ENCODE measurements at places on chromosomes 12 and 14. TPM values are rescaled to one million over a fixed set of nuclear protein-coding genes. Genes with fewer than 3 reads are reported as not detected.

- no peak for DNase-seq
Observed at GRCh38 chr12:132396657-132397056, 67.3 kb upstream of the GALNT9 start.

The SRSF9 gene
- 148 TPM for polyA plus RNA-seq

DNA sequence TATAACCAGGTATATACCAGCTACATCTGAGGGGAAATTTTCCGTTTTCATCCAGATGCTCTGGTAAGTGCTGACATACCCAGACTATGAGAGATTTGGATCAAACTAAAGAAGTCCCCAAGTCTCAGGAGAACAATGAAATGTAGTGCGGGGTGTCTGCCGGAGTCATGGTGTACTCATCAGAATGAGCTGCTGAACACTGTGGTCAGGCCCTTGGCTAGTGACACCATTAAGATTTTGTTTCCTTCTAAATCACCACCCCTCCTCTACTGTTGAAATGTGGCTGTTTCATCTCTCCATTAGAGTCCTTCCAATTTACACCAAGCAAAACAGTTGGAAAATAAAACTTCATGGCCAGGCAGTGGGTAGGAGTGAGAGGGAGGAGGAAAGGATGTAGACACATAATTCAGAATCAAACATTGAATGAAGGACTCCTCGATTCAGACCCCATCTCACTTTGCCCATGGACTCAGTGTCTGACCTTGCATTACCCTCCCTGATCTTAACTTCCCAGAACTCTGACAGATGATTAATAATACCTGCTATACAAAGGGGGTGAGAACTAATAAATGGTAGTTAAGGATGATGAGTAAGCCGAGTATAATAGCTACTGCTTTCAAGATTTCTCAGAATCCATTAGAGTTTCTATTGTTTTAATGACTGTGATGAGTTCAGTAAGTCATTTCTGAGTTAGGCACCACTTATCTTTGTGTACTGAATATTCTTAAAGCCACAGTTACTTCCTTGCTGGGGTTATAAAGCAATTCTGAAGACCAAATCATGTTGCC is 127.4 kb downstream of the CRADD start:
- DNase-seq: no peak

The P2RX7 gene
- polyA plus RNA-seq: 0.38 TPM

The ZNF268 gene
- polyA plus RNA-seq: 6.3 TPM

DNA sequence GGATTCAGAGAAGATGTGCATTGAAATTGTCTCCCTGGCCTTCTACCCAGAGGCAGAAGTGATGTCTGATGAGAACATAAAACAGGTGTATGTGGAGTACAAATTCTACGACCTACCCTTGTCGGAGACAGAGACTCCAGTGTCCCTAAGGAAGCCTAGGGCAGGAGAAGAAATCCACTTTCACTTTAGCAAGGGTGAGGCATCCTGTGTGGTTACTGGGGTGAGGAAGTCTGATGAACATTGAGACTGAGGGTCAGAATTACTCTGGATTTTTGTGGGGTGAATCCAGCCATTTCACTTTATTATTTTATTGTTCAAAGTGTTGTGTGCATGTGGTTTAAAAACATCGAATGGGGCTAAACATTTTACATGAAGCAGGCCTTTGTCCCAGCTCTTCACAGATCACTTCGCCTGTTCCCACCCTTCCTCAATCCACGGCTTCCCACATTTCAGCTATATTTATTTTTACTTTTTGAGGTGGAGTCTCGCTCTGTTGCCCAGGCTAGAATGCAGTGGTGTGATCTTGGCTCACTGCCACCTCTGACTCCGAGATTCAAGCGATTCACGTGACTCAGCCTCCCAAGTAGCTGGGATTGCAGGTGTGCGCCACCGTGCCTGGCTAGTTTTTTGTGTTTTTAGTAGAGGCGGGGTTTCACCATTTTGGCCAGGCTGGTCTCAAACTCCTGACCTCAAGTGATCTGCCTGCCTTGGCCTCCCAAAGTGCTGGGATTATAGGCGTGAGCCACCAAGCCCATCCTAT is 40.6 kb downstream of the SUPT16H start:
- no peak for DNase-seq

DNA sequence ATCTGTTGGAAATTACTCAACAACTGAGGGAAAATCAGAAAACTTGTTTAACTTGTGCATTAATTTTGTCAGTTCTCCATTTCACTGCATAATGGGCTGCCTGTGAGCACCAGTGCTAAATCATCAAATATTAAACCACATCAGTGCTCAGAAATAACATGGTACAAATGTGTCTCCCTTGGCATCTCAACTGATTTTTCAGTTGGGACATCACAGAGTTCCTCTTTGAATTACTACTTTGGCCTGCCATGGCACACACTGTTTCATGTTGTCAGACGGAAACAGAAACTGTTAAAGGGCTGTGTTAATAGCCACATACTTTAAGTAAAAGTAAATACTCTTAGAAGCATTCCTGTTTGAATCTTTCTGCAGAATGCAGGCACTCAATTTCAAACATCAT is 42.1 kb upstream of the STRN3 start:
- no peak for DNase-seq

DNA sequence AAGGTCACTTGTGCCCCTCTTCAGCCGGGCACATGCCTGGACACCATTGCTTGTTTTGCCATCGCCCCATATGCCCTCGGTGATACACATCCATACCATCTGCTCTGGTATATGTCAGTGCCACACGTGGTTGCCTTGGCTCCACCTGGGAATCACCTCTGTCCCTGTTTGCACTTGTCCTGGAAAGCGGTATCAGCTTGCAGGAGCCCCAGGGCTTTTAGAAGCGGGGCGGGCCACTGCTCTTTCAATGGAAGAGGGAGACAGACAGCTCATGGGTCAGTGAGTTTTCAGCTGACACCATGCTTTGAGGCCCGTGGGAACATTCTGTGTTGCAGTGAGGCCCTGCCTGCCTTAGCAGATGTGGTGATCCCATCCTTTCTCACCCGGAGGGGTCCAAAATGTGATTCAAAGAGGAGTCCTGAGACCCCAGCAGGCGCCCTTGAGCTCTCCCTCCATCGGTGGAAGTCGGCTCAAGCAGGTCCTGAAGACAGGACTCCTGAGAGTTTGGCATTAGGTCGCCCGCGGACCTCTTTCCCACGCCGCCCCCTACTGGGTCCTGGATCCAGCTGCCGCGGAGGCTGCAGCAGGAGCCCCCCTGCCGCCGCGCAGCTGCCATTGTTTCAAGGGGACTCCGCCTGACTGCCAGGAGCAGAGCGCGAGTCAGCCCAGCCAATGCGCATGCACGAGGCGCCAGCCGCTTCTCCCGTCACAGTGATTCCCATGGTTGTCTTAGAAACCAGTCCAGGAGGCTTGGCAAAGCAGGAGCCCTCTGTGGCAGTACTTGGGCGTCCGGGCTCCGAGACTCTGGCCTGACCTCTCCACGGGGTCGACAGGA is 773.2 kb upstream of the ALG10B start:
- DNase-seq: no peak

The HOTAIR gene
- not detected for polyA plus RNA-seq

DNA sequence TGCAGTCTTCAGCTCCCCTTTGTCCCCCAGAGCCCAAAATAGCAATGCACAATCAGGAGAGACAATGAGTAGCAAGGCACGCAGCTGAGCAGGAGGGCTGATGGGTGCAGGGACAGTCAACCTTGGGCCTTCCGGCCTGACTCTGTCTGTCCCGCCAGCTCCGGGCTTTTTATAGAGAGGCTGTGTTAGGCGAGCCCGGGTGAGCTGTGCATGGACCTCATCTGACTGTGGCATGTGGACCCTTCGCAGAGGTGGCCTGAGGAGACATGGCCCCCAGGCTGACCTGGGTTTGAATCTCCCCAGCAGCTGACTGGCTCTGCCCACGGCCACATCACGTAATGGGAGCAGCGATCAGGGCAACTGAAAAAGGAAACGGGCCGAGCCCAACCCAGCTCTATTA is 177.9 kb downstream of the TSPAN9 start:
- DNase-seq: no peak

- no peak for DNase-seq
Observed at GRCh38 chr14:94000267-94000666, 3.2 kb downstream of the CCDC197 start.

The TCL1B gene
- 11.5 TPM for polyA plus RNA-seq

- no peak for DNase-seq
Observed at GRCh38 chr14:52735921-52736489, 6.0 kb downstream of the STYX start.

GRCh38 chr14:105078294-105078693 is 13.1 kb upstream of the GPR132 start:
- no peak for DNase-seq

DNA sequence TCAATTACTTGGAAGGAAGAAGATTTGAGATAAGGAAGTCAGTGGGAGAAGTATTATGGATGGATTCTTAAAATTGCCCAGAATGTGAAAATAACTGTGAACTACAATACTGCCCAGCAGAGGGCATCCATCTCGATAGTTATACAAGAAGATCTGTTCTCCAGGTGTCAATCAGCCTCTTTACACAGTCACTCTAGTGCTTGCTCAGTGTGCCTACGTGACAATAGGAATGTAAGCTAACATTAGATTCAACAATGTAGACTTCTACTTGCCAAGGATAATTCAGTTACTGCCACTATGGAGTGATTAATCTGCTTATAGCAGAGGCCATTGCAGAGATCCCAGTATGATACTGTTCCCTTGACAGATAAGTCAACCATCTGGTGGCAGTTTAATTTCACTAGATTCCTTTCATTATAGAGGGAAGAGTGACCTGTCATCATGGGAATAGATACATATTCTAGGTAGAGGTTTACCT is 10.6 kb upstream of the MAP4K5 start:
- no peak for DNase-seq

GRCh38 chr12:15013634-15014179 is 40.9 kb downstream of the PDE6H start:
- no peak for DNase-seq

DNA sequence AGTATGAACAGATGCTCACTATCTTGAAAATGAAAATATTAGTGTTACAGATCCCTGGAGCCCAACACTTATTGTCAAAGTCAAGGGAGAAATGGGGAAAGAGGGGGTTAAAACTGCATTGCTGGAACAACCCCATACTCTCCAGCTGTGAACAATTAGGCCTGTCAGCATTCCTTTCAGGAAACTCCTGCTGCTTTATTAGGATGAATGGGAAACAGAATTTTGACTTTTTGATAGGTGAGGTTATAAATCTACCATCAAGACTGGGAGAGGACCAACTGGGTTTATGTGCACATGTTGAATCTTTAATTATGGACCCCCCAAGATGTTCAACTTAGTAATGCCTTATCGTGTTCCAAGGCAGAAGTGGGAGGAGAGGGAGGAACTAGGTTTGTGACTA is 85.0 kb downstream of the TMTC1 start:
- no peak for DNase-seq

All from H1 (cell line).